ENCODE measurements at places on chromosomes 13 and 19.
A peak's percentile ranks its signal among the peaks of the same experiment; 100 is the strongest.

DNA sequence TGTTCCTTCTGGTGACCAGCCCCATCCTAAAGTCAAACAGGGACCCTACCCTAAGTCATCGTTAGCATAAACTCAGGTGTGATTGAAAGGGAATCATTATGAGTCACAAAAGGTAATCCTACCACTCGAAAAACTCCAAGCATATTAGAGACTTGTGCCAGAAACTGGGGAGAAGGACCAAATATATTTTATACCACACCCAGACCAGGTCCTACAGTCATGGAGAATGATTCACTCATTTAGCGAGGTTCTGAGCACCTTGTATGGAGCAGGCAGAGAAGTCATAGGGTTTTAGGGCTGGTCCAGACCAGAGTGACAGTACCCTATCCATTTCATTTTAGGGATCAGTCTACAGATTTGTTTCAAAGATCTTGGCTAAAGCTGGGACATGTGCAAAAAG lies 149.5 kb downstream of the SLC7A1 start:
- no peak for DNase-seq

DNA sequence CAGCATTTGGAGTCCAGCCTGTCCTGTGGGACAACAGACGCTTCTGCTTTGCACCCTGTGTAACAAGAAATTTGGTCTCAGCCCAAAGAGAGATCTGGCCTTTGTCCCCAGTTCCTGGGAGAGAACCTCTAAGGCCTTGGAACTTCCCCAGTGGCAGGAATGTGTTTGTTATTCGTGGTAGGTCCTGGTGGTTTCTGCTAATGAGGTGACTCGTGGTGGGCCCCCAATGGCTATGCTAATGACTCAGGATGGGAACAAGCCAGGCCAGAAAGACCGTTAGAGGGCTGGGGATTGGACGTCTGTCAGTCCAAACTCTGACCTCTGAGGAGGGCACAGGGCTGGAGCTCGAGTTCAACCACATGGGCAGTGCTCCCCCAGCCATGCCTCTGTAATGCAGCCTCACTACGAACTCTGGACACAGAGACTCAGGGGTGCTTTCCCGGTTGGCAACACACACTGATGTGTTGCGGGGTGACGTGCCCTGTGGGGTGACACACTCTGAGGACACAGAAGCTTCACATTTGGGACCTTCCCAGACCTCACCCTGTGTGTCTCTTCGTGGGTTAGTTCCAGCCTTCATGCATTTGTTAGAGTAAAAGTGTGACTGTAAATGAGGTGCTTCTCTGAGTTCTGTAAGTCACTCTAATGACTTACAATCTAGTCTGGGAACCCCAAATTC lies 38.9 kb downstream of the TEX29 start:
- DNase-seq: no peak

DNA sequence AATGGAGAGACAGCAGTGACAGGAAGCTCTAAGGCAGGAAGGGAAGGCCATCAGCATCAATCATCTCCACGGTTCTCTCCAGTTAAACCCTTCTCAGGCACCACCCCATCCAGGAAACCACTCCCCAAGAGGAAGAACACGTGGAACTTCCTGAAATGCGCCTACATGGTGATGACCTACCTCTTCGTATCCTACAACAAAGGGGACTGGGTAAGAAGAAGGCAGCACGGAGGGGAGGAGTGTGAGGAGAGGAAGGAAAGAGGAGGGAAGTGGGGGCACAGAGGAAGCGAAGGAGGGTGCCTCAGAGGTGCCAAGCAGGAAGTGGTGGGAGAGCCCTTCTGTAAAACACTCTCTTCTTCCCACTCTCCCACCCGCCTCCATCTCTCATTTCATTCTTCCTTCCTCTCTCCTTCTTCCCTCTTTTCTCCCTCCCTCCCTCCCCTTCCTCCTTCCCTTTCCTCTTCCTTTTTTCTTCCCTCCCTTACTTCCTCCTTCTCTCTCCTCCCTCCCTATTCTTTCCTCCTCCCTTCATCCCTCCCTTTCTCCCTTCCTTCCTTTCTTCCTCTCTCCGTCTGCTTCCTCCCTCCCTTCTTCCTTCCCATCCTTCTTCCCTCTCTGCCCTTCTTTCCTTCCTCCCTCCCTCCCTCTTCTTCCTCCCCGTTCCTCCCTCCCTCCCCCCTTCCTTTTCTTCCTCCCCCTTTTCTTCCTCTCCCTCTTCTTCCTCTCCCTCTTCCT lies 12.6 kb downstream of the ZSCAN5A start:
- DNase-seq: no peak

- no peak for DNase-seq
Observed at GRCh38 chr19:13644645-13645044, 119.7 kb upstream of the MRI1 start.

GRCh38 chr13:47472516-47472915 lies 528.6 kb downstream of the SUCLA2 start:
- no peak for DNase-seq

DNA sequence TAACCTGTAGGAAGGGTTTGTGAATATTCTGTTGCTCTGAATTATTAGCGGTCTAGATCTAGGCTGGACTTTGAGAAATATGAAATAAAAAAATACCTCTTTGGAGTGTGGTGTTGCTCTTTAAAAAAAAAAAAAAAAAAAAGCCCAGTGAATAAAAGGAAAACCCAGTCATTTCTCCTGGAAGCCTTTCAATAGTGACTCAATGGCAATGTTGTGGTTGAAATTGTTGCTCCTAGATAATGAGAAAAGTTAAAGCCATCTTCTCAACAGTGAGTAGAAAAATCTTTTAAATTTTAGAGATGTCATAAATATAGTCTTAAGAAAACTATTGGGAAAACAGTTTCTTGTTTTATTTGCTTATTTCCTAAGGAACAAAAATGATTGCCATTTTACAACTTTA lies 135.3 kb downstream of the RFC3 start:
- DNase-seq: no peak

GRCh38 chr19:2340496-2341243 lies 12.2 kb downstream of the SPPL2B start:
- no peak for DNase-seq

GRCh38 chr13:73520566-73521289 lies 461.9 kb downstream of the KLF5 start:
- no peak for DNase-seq

DNA sequence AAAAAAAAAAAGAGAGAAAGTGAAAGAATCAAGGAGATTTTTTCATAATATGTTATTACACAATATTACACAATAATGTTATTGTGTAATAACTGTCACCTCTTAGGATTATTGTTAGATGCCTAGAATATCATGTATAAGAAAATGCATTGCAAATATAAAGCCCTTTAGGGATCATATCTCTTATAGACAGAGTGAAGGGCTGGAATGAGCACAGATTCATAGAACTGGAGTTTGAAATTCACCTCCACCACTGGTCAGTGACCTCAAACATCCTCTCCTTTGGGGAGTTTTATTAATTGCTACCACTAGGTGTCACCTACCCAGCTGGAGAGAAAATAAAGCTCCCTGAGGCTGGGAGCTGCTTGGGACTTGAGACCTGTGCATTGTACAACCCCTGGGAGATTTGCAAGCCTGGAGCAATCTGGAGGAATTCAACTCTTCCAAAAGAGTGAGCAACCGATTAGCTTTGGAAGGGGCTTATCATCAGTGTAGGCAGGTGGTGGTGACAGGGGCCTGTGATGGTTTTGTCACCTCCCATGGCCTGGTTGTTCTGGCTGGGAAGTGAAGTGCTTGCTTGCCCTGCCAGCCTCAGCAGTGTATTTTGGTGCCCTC lies 30.3 kb upstream of the FRY start:
- DNase-seq: peak; percentile 18

- no peak for DNase-seq
Observed at GRCh38 chr13:50531917-50532899, 311.3 kb downstream of the DLEU7 start.

- no peak for DNase-seq
Observed at GRCh38 chr13:90868321-90868920, 479.1 kb upstream of the MIR17HG start.

DNA sequence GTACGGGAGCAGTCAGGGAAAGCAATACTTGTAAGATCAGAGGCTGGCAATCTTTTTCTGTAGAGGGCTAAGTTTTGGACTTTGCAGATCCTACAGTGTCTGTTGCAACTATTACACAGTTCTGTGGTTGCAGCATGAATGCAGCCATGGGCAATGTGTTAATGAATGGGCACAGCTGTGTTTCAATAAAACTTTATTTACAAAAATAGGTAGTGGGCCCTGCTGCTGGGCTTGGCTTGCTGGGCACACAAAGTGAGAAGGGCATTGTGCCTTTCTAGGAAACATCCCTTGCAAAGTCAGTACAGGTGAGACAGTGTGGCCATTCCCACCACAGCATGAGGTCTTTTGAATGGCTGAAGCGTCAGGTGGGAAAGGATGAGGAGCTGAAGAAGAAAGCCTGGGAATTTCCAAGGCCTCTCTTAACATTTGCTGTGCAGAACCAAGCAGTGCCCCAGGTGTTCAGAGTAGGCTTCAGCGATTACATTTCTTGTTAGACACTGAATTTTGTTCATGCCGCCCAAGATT lies 9.1 kb downstream of the KL start:
- DNase-seq: no peak

GRCh38 chr13:95044452-95045205 lies 256.6 kb downstream of the ABCC4 start:
- no peak for DNase-seq

GRCh38 chr13:74657765-74658164 lies 523.6 kb upstream of the KLF12 start:
- no peak for DNase-seq

GRCh38 chr13:26052337-26052736 lies 521 bp upstream of the SHISA2 start:
- DNase-seq: no peak

DNA sequence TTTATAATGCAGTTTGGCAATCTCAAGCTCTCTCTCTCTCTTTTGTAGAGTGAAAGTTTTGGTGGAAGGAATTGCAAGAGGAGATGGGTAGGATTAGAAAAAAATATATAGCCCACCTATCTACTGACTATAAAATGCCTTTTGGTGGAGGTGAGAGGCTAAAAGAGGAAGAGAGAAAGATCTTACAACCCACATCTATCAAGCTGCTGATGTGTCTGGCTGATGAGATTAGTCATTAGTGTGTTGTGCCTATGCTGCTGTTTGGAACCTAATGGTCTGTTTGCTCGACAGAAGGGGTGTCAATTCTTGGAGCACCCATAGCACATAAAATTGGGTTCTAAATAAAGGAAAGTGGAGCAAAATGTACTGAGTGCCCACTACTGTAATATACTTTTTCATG lies 411.0 kb downstream of the HS6ST3 start:
- DNase-seq: no peak

- DNase-seq: no peak
Observed at GRCh38 chr19:46155237-46155636, 7.2 kb downstream of the IGFL2 start.

DNA sequence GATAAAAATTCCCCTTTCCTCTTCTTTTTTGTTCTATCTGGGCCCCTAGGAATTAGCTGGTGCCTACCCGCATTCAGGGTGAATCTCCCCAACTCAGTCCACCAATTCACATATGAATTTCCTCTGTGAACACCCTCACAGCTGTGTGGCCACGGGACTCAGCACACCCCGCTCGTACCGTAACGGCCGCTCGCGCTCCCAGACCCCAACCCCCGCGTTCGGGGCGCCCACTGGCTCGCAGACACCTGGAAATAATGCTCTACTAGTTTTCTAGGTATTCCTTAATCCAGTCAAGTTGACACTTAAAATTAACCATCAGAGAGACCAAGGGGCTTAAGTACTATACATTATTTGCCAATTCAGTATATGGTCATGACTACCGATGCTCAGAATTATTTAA lies 1702.1 kb upstream of the PCDH20 start:
- no peak for DNase-seq

GRCh38 chr19:38359242-38360021 lies 14.9 kb upstream of the PSMD8 start:
- no peak for DNase-seq

DNA sequence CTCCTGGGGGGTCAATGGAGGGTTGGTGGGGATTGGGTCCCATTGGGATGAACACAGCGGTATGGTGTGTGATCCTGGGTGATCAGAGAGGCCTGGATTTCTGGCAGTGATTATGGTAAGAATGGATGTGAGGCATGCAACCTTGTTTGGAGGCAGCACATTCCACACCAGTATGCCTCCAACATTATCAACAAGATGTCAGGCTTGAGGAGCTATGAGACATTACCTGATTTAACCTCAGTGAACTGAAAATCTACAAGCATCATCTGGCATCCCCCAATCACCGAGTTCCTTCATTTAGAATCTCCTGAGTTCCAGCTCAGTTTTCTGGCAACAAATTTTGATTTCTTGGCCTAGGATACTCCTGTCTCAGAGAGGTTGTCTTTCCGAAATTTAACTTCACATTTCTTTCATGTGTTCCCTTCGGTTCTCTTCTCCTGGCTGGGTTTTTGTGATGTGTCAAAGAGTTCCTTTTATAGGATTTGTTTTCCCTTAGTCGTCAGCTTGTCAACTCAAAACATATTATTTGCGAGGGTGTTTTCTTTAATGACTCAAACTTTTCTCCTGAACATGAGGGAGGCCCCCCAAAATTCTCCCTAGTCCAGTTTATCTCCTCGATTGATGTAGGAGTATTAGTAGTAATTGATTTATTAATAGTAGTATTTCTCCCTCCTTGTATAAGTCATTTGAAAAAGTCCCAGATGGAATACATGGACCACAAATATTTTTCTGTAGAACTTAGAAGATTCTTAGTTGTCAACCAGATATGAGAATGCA lies 56.0 kb upstream of the FLT1 start:
- no peak for DNase-seq

DNA sequence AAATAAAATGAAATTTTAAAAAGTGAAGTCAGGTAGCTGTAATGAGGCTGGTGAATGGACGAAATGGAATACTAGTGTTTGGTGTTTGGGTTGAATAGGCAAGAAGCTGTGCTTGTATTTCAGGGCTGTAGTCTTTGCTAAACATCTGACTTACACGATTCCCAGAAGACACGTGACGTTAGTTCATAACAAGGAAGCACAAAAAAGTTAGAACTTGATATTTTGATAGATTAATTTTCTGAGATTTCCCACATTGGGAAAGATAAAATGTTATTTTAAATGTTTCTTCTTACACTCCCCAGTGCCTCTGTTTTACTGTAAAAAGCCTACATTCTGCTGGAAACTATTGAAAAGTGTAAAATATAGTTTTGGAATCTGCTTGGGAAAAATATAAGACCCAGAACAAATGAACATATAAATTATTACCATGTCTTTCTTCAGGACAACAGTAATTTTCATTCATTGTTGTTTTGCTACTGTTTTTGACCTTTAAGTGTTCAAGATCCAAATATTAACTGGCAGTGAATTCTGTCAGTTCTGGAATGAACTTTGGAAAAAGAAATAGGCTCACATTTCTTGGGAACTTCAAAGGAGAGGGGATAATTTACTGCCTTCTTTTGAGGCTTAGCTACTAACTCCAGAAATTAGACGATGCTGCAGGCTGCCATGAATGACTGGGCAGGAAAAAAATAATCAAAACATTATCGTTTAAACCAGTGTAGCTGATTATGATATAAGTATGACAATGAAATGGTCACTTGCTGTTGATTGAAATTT lies 241.3 kb downstream of the SLITRK6 start:
- no peak for DNase-seq
